ENCODE measurements at places on chromosomes 12 and 14. TPM values are rescaled to one million over a fixed set of nuclear protein-coding genes. Genes with fewer than 3 reads are reported as not detected.

The SMOC1 gene
- 14.9 TPM for total RNA-seq

The SLC25A47 gene
- total RNA-seq, result not detected

The ANO2 gene
- 11.5 TPM for total RNA-seq

The ASCL1 gene
- not detected for total RNA-seq

DNA sequence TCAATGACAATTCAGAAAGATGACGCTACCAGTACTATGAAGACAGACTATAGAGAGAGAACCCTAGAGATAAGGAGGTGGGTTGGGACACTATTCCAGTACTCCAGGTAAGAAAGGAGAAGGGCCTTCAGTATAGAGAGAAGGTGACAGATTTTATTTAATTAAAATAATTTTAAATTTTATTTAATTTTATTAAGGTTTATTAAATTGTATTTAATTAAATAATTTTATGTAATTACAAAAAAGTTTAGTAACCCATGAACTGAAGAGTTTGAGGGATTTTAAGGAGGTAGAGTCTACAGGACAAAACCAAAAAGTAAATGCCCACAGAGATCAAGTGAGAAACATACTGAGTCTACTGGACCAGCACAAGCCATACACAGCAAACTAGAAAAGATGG lies 20.3 kb downstream of the TMED10 start:
- no peak for DNase-seq

- no peak for DNase-seq
These were observed 26.8 kb downstream of the CEP170B start for GRCh38 chr14:104891664-104892530.

DNA sequence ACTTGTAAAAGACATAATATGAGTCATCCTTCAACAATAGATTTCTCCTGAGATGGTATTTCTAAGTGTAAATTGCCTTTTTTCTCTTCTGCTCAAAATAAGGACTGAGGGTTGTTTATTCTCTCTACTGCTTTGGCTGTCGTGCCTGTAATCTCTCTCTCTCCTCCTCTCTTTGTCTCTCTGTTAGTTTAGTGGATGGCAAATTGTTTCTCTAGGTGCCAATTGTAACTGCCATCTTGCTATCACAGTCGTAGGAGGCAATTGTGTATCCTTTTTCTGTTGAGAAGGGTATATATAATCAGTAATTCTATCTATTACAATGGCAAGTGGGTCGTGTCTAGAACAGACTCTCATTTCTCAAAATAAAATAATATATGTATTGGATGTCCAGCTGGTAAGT lies 545.0 kb upstream of the FBXO33 start:
- DNase-seq, result no peak

DNA sequence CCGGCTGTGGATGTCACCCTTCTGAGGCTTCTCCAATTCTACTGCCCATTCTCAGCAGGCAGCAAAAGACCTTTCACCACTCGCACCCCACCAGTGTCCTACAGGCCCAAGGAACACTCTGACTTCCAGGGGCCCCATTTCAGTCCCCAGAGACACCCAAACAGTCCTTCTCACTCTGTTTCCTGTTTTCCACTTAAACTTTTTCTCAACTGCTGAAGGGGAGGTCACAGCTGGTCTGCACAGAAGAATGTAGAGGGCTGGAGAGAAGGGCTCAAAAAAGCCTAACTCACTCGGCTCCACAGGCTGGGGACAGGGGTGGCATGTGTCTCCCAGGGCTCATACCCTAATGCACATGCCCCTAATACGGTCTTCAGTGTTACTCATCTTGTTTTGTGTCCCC lies 4.2 kb upstream of the DTX1 start:
- no peak for DNase-seq

DNA sequence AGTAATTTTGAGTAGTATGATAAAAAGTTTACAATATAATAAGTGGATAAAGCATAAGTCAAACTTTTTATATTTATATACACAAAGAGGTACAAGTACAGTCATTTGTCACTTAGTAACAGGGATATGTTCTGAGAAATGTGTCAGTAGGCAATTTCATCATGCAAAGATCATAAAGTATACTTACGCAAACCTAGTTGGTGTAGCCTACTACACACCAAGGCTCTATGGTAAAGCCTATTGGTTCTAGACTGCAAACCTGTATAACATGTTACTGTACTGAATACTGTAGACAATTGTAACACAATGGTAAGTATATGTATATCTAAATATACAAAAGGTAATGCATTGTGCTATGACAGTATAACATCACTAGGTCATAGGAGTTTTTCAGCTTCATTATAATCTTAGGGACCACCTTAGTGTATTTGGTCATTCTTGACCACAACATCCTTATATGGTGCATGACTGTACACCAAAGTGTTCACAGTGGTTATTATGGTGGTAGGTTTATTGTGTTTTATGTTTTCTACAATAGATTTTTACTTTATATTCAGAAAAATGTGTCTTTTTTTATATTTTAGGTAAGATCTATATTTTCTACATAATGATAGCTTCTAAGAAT lies 14.9 kb upstream of the SCFD1 start:
- no peak for DNase-seq

GRCh38 chr12:39145175-39145999 lies 240.0 kb upstream of the CPNE8 start:
- DNase-seq, result peak; percentile 71

DNA sequence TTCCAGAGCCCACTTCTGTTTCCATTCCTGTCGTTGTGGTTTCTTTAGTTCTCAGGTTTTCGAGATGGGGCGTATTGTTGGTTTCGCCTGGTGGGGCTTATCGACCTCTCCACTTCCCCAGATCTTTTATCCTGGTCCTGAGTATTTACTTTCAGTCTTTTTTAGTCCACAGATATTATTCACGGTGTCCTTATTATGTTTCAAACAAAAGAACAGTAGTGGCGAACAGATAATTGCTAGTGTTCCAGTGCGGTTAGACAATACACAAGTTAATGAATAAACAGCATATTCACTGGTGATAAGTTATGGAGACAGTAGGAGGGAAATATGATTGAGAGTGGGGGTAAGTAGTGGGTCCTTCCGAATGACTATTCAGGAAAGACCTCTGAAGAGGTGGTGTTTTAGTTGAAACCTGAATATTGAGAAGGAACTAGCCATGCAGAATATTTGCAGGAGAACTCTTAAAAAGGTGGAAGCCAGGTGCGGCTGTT lies 668 bp downstream of the TMEM260 start:
- no peak for DNase-seq

GRCh38 chr14:43625294-43625693 lies 881.8 kb downstream of the FSCB start:
- DNase-seq, result no peak

DNA sequence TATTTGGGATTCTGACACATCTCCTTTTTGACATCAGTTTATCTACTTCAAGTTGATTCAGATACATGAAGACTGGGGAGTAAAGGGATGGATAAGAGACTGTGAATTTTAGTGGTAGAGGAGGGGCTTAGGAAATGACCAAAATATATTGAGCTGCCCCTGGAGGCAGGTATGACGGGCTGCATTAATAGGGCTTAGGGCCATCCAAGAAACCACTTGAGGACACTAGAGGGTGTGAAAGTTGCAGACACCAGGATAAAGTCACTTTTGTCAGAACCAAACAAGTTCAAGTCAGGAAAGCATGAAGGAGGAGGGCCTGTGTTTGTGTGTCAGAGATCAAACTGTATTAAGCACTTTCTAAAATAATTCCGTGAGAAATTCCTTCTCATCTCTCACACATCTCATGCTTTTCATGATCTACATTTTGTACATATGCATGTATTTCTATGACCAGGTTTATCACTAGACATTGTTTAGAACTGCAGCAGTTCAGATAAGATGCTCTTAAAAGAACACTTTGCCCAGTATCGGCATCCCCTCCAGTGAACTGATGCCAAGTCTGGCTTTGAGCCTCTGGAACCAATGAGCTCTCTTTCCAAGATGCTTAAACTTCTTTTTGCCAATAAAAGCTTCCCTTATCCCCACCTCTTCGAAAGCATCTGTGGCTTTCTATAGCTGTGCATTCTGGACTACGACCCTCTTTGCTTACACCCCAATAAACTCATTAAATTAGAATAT lies 136.9 kb downstream of the SLC38A1 start:
- no peak for DNase-seq

DNA sequence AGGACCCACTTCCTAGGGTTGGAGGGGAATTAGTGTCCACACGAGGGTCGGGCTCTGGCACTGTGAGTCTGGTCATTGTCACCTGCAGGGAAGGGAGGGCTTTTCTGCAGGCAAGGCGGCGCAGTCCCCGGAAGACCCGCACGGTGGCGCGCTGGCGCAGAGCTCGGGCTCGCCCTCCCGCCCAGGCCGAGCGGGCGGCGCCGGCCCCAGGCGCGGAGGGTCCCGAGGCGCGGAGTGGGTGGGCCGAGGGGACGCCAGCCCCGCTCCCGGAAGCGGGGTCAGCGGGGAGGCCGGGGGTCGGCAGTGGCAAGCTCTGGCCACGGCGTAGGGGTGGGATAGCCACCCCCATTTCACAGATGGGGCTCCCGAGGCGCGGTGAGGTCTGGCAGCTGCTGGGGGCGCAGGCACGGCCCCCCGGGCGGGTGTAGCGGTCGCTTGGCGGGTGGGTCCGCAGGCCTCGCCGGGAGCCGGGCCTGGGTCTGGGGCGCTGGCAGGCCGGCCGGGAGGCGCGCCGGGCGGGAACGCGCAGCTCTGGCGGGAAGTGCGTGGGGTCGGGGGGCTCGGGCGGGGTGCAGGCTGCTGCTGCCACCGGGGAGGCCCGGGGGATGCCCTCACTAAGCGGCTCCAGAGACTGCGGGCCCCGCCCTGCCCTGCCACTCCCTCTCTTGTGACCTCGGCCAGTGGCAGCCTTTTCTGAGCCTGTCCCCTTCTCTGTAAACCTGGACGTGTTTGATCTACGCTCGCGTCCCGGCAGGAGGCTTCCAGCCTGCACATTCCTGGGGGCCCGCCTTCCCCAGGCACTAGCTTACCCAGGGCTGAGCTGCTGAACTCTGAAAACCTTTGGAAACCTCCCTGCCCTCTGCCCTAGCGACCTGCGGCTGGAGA lies 46.1 kb downstream of the CYP46A1 start:
- peak; percentile 74 for DNase-seq

GRCh38 chr14:101031721-101032120 lies 128.2 kb upstream of the RTL1 start:
- DNase-seq, result no peak

Measured in left cardiac atrium (tissue), 4 donors.